H1 (cell line): ENCODE measurements at places on chromosomes 1 and 21.

- no peaks in the 10 kb centered on the region for H3K36me3 ChIP-seq
- H3K27ac ChIP-seq, result no peak overlapping the region
- no peak for DNase-seq
- H3K4me3 ChIP-seq, result no peak overlapping the region
- H3K27me3 ChIP-seq, result no peaks in the 10 kb centered on the region
Measured at GRCh38 chr1:101290119-101290921, 53.5 kb downstream of the S1PR1 start.

- H3K4me1 ChIP-seq, result peaks cover 8% of the 10 kb centered on the region; the same call in 1 of the 2 replicates
- H3K27ac ChIP-seq, result no peak overlapping the region
- no peak overlapping the region for H3K4me3 ChIP-seq
Measured at GRCh38 chr1:7333620-7334019, 437.5 kb upstream of the VAMP3 start.

GRCh38 chr1:172719694-172720138 is 60.8 kb downstream of the FASLG start:
- no peaks in the 10 kb centered on the region for H3K4me1 ChIP-seq
- H3K27me3 ChIP-seq, result no peaks in the 10 kb centered on the region
- H3K4me3 ChIP-seq, result no peak overlapping the region
- H3K27ac ChIP-seq, result no peak overlapping the region
- DNase-seq, result no peak

DNA sequence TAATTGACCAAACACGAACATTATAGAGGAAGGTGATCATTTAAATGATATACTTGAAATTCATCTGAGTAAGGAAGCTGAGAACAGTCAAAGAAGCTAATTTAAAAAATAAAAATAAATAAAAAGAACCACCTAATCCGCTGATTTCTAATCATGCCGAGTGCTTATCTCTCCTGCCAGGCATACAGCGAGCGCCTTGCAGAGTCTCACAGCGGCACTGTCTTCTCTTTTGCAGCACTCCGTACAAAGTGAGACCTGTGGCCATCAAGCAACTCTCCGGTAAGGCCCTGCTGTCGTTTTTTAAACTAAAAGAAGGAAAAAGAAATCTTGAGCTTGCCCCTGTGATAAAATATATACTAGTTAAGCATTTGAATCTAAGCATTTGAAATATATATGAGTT is 45.3 kb downstream of the PDE9A start:
- no peak overlapping the region for H3K27ac ChIP-seq
- no peaks in the 10 kb centered on the region for H3K27me3 ChIP-seq
- H3K4me3 ChIP-seq, result no peak overlapping the region

DNA sequence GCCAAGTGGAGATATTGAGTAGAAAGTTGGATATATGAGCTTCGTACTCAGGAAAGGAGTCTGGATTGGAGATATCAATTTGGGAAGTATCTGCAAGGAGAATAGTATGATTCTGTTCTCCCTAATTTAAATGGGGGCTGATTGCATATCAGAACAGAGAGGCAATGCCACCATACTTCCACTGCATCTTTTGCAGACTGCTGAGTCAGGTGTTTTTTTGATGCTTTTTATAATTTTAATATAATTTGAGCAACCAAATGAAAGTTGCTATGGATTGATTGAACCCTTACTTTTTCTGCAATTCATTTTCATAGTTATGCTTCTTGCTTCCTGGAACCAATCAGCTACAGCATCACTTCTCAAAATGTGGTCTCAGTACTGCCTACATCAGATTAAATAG is 590.3 kb downstream of the USP25 start:
- DNase-seq, result no peak
- no peak overlapping the region for H3K4me3 ChIP-seq
- H3K36me3 ChIP-seq, result no peaks in the 10 kb centered on the region
- no peak overlapping the region for H3K27ac ChIP-seq

DNA sequence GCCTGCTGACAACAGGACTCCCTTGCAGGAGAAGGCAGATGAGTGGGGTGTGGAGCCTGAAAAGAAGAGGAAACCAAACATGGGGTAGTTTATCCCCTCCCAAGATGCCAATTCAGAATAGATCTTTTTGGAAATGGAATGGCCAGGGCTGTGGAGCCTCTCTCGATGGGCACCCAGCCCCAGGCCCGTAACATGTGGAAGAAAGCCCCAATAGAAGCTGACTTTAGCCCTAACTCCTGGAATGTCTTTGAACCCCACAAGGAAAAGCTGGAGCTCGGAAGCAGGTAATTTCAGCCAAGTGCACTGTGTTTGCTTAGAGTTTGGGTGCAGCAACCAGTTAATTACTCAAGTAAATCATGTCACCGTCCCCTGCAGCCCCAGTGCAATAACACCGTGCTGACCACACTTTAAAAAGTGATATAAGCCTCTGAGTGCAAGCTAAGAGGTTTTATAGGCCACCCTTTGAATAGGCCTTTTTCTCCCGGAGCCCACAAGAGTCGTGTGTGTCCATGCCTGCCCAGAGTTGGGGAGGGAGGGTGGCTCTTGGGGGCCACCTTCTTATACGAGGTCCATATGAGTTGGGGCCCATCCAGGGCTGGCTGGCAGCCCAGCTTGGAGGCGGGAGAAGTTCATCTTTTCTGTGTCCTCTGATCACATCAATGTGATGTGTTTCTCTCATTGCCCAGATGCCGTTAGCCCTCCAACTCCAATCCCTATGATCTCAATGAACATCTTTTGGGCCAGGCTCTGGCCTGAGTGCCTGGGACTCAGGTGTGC is 153.2 kb downstream of the TRABD2B start:
- DNase-seq, result no peak
- no peak overlapping the region for H3K4me3 ChIP-seq
- no peak overlapping the region for H3K27ac ChIP-seq
- peaks cover 26% of the 10 kb centered on the region for H3K4me1 ChIP-seq

DNA sequence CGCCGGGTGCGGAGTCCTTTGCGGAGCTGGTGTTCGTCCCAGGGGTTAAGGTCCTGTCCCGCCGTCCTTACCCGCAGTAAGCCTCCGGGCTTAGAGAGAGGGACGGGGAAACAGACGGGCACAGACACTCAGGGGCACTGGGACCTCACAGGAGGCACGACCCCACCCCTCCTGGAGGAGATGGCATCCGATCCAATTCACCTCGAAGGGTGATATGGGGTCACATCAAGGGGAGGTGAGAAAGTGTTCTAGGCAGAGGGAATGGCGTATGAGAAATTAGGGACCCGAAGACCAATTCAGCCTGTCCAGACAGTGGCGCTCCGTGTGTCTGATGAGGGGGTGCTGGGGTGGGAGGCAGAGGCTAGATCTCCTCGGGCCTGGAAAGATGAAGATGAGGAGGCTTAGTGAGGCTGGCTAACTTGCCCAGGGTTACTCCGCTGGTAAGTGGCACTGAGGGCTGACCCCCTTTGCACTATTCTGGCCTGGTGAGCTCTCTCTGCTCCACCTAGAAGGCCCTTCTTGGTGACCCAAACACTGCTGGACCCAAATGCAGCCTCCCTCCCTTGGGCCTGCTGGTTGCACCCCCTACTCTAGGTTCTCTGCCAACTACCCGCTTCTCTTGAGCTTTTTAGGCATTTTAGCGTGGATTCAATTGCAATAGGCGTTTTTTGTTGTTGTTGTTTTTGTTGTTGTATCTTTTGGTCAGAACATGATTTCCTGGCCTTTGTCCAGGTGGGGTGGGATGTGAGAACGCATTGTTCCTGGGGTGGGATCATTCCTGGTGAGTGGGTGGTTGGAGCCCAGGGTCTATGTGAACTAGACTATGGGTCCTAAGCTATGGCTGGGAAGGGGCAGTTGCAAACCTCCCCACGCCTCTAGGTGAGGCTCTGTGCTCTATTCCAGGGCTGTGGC is 12.3 kb downstream of the BTBD19 start:
- peak overlapping the region; percentile 44 for H3K4me3 ChIP-seq
- DNase-seq, result no peak
- peaks cover 2% of the 10 kb centered on the region for H3K4me1 ChIP-seq
- H3K36me3 ChIP-seq, result no peaks in the 10 kb centered on the region
- no peaks in the 10 kb centered on the region; the same call in 1 of the 2 replicates for H3K27me3 ChIP-seq

- no peak overlapping the region for H3K27ac ChIP-seq
- H3K36me3 ChIP-seq, result peaks cover 23% of the 10 kb centered on the region
- no peak overlapping the region for H3K4me3 ChIP-seq
- H3K4me1 ChIP-seq, result no peaks in the 10 kb centered on the region
Measured at GRCh38 chr1:31259746-31260145, 20.1 kb upstream of the NKAIN1 start.

DNA sequence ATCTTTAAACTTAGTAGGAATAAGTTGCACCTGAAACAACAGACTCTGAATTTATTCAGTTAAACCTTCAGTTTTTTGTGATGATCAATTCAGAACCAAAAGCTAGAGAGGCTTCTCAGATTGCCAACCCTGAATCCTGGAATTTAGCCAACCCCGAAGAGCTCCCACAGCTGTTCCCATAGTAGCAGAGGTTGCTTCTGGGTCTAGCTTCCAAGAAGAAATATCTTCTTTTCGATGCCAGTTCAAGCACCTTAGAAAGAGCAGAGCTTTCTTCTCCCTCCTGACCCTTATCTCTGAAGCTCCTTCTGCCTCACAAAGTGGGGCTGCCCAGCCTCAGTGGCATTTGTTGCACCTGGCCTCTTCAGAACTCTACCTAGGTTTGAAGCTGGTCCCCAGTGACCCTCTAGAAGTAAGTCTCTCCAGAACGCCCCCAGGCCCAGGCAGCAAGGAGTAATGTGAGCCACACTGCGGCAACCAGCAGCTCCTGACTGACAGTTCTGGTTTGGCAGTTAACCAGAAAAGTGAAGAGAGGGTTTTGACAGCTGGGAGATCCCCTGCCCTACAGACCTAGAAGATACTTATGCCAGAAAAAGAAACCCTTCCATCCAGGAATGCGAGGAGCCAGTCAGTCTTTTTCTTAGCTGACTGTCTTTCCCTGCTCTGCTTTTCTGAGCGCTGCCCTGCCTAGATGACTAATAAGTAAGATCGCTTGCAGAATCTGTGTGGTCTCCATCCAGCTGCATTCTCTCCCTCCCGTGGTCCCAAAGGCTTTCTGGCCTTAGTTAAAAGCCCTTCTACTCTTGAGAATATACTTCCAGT is 165.9 kb downstream of the ADGRL4 start:
- H3K27me3 ChIP-seq, result no peaks in the 10 kb centered on the region
- H3K27ac ChIP-seq, result no peak overlapping the region
- peaks cover 4% of the 10 kb centered on the region for H3K4me1 ChIP-seq
- DNase-seq, result no peak
- H3K36me3 ChIP-seq, result no peaks in the 10 kb centered on the region

GRCh38 chr1:32071758-32072621 is 749 bp upstream of the TMEM39B start:
- H3K36me3 ChIP-seq, result peaks cover 7% of the 10 kb centered on the region
- peaks cover 8% of the 10 kb centered on the region for H3K4me1 ChIP-seq
- peak overlapping the region; percentile 95 for H3K27ac ChIP-seq
- H3K4me3 ChIP-seq, result peak overlapping the region; percentile 79

GRCh38 chr1:96782856-96783255 is 61.3 kb downstream of the PTBP2 start:
- peaks cover 1% of the 10 kb centered on the region for H3K27me3 ChIP-seq
- H3K4me1 ChIP-seq, result no peaks in the 10 kb centered on the region
- DNase-seq, result no peak
- H3K36me3 ChIP-seq, result peaks cover 92% of the 10 kb centered on the region
- no peak overlapping the region for H3K27ac ChIP-seq

GRCh38 chr1:159775716-159776115 is 5.0 kb upstream of the DUSP23 start:
- H3K27me3 ChIP-seq, result no peaks in the 10 kb centered on the region
- H3K27ac ChIP-seq, result no peak overlapping the region
- no peak overlapping the region for H3K4me3 ChIP-seq
- H3K4me1 ChIP-seq, result no peaks in the 10 kb centered on the region

- no peaks in the 10 kb centered on the region; the same call in 1 of the 2 replicates for H3K36me3 ChIP-seq
- H3K4me1 ChIP-seq, result no peaks in the 10 kb centered on the region
- H3K27me3 ChIP-seq, result peaks cover 19% of the 10 kb centered on the region
- no peak overlapping the region for H3K27ac ChIP-seq
- DNase-seq, result no peak
Measured at GRCh38 chr1:182687361-182687760, 3.0 kb upstream of the RGS8 start.

- H3K4me1 ChIP-seq, result peaks cover 6% of the 10 kb centered on the region
- H3K36me3 ChIP-seq, result no peaks in the 10 kb centered on the region
- H3K27ac ChIP-seq, result no peak overlapping the region
- H3K4me3 ChIP-seq, result no peak overlapping the region
- no peaks in the 10 kb centered on the region for H3K27me3 ChIP-seq
Measured at GRCh38 chr1:151907363-151908139, 1.8 kb downstream of the THEM4 start.

- peaks cover 6% of the 10 kb centered on the region; the same call in 1 of the 2 replicates for H3K4me1 ChIP-seq
- H3K27ac ChIP-seq, result no peak overlapping the region
- H3K27me3 ChIP-seq, result no peaks in the 10 kb centered on the region
- peak overlapping the region; percentile 53 for H3K4me3 ChIP-seq
Measured at GRCh38 chr1:156291226-156292061, 4.0 kb downstream of the GLMP start.

- no peak overlapping the region for H3K4me3 ChIP-seq
- H3K4me1 ChIP-seq, result no peaks in the 10 kb centered on the region
- DNase-seq, result no peak
- H3K27ac ChIP-seq, result no peak overlapping the region
- no peaks in the 10 kb centered on the region for H3K27me3 ChIP-seq
Measured at GRCh38 chr21:18334066-18334465, 69.5 kb downstream of the TMPRSS15 start.

GRCh38 chr1:233459968-233460367 is 132.4 kb downstream of the MAP3K21 start:
- no peaks in the 10 kb centered on the region for H3K36me3 ChIP-seq
- no peaks in the 10 kb centered on the region for H3K27me3 ChIP-seq
- H3K27ac ChIP-seq, result no peak overlapping the region
- no peaks in the 10 kb centered on the region; the same call in 1 of the 2 replicates for H3K4me1 ChIP-seq
- DNase-seq, result no peak

DNA sequence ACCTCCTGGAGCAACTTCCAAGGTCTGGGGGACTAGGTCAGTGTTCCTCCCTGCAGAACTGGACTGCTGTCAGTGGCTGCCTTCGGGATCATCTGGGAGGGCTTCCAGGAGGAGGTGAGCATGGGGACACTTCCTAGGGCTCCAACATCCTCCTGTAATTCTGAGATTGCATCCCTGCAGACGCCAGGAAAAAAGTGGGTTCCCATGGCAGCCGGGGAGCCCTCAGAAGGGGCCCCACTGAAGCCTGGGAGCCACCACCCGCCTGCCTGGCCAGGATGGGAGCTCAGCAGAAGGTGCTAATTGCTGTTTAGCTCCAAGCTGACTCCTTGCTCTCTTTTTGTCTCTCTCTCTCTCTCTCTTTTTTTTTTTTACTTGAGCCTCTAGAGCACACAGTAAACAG is 16.1 kb upstream of the ARF1 start:
- H3K36me3 ChIP-seq, result no peaks in the 10 kb centered on the region
- DNase-seq, result peak; percentile 40
- H3K4me1 ChIP-seq, result no peaks in the 10 kb centered on the region
- H3K27ac ChIP-seq, result no peak overlapping the region

GRCh38 chr1:207336559-207337467 is 15.3 kb downstream of the CD55 start:
- no peak for DNase-seq
- no peaks in the 10 kb centered on the region for H3K27me3 ChIP-seq
- H3K4me3 ChIP-seq, result no peak overlapping the region
- no peaks in the 10 kb centered on the region for H3K4me1 ChIP-seq
- no peak overlapping the region for H3K27ac ChIP-seq
